ENCODE measurements at places on chromosomes 16 and 17.

- no peak for DNase-seq
These were observed 236.4 kb upstream of the EEF2KMT start for GRCh38 chr16:5333991-5334390.

DNA sequence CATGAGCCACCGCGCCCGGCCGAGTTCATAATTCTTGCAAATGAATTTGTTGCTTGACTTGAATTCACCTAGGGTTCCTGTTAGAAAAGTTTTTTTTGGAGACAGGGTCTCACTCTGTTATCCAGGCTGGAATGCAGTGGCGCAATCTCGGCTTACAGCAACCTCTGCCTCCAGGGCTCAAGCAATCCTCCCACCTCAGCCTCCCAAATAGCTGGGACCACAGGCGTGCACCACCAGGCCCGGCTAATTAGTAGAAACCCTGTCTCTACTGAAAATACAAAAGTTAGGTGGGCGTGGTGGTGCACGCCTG is 99.8 kb downstream of the MYH11 start:
- no peak for DNase-seq

- peak; percentile 26 for DNase-seq
These were observed 1.5 kb upstream of the NPTX1 start for GRCh38 chr17:80477647-80478478.

- no peak for DNase-seq
These were observed 784.6 kb upstream of the EEF2KMT start for GRCh38 chr16:5882087-5882640.

DNA sequence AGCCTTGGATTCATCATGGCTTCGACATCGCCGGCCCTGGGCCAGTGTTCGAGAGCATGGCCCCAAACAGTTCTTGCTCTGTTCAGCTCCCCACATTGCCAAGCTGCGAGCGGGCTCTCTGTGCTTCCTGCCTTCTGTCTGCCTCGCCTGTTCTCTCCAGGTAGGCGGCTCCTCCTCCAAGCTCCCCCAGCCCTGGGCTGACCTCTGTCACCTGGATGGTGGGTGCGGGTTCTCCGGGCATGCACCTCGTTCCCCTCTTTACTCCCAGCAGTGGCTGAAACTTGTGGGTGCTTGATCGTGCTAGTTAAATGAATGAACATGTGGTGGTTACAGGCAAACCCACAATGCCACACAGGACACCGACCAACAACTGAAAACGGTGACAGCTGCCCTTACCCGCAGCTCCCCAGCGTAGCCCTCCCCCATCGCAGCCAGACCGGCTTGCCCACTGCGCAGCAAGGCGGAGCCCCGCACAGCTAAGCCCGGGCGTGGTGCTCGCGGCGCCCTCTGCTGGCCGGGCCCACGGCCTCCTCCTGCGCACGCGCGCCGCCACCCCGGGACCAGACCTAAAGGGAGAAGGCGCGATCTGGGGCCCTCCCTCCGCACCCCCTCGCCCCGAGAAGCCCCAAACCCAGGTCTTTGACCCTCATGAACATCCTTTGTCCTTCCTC is 23.0 kb upstream of the EIF1 start:
- peak; percentile 79 for DNase-seq

GRCh38 chr17:7729816-7730215 is 12.3 kb downstream of the DNAH2 start:
- no peak for DNase-seq

- no peak for DNase-seq
These were observed 33.7 kb downstream of the MBTPS1 start for GRCh38 chr16:84082835-84083569.

- DNase-seq: peak; percentile 12
These were observed 5.6 kb upstream of the CIITA start for GRCh38 chr16:10871157-10871991.

GRCh38 chr16:56108056-56108471 is 83.2 kb upstream of the GNAO1 start:
- no peak for DNase-seq

DNA sequence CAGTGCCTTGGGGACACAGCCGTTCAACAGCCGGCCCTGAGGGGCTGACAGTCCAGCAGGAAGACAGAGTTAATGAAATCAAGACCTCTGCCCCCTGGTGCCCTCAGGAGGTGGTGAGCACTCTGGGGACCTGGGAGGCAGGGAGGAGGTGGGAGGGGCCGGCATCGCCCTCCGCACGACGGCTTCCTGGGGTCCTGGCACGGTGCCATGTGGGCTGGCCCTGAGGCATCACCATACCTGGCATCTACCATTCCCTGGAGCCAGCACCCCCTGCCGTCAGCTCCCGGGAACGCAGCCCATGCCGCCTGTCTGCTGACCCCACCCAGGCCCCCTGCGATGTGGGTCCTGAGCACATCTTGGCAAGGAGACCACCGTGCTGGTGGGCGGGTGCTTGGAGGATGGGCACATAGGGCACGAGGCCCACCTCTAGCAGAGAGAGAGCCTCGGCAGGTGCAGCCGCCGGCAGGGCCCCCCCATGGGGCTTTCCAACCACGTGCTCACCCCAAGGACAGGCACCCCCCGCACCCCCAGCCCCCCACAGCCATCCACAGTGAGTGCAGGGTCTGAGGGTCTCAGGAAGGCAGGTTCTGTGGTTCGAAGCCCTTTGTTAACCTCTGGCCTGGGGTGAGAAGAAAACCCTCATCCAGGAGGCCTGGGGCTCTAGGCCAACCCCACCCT is 52.5 kb downstream of the ZFPM1 start:
- DNase-seq: peak; percentile 66

DNA sequence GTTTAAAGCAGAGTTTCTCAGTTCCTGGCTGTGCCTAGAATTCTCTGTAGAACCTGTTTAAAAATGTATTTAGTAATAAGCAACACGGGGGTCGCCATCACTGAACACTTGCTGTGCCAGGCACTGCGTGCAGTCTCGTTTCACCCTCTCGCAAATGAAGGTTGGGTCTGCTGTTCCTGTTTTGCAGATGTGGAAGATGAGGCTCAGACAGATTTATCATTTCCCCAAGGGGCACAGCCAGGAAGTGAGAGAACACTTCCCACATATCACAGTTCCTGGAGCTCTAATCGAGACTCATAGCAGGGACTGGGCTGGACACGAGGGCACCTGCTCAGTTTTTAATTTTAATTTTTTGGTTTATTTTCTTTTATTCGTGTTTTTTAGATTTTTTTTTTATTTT is 122.7 kb downstream of the ABCC6 start:
- DNase-seq: no peak

DNA sequence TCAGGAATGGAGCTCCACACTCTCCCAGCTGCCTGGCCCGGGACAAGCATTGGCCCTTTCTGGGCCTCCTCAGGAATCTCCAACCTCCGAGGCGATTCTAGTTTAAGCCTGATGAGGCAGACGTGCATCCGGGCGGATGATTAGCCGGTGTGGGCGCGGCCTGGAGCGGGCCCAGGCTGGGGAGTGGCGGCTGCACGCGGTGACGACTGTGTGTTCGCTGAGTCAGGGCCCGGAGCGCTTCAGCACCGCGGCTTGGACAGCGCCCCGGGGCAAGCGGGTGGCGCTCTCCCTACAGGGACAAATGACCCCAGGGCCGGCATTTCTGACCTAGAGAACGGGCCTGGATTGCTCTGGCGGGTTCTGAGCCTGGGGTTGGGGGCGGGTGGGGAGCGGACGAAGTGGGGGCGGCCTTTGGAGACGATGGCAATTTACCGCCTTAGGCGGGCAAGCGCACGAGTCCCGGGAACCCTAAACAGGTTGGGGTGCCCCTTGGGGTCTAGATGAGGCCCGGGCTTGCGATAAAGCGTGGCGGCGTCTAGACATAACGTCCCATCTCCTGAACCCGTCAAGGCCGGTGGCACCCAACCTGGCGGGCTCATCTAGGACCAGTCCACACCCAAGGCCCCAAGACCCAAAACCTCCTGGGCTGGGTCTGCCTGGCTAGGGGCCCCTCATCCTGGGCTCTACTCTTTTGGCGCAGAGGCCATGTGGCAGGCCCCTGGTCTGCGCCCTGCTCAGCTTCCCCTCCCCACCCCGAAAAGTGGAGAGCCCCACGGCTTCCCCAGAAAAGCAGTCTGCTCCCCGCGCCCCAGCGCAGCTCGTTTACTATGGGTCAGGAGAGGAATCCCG is 22.3 kb upstream of the ZNHIT3 start:
- no peak for DNase-seq

DNA sequence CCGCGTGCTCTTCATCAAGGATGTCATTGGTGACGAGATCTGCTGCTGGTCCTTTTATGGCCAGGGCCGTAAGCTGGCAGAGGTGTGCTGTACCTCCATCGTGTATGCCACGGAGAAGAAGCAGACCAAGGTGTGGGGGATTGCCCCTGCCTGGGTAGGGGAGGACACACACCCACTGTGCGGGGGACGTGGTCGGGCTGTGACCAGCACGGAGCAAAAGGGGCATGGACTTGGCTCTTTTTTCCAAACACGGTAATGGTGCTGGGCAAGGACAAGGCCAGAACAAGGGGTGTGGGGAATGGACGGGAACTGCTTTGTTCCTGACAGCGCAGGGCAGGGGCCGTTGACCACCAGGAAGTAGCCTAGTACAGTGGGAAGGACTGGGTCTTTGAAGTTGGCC is 6.8 kb downstream of the TNFAIP1 start:
- DNase-seq: no peak

Measured in activated CD4-positive, alpha-beta T cell treated with anti-CD3 and anti-CD28 coated beads, Interleukin-2, amount 50 U/mL, for 4 hours (primary cell).